RCC 7860 (cell line): ENCODE measurements at places on chromosomes 5 and 9.
A peak's percentile ranks its signal among the peaks of the same experiment; 100 is the strongest.

DNA sequence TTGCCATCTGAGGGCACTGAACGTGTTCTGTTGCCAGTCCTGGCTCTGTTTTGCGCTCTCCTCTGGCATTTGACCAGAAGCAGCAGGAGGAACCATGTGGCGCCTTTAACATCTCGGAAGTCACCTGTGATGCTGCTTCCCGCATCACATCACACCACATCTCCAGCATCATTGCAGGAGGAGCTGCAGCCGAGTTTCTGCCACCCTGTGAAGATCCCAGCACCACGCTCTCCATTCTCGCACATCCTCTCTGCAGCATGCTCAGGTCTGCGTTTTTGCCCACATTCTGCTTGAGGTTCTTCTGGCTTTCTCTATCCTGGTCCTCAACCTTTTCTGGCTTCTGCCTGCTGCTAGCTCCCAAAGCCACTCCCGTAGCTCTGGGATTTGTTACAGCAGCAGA is 11.0 kb upstream of the IRX4 start:
- DNase-seq = no peak

DNA sequence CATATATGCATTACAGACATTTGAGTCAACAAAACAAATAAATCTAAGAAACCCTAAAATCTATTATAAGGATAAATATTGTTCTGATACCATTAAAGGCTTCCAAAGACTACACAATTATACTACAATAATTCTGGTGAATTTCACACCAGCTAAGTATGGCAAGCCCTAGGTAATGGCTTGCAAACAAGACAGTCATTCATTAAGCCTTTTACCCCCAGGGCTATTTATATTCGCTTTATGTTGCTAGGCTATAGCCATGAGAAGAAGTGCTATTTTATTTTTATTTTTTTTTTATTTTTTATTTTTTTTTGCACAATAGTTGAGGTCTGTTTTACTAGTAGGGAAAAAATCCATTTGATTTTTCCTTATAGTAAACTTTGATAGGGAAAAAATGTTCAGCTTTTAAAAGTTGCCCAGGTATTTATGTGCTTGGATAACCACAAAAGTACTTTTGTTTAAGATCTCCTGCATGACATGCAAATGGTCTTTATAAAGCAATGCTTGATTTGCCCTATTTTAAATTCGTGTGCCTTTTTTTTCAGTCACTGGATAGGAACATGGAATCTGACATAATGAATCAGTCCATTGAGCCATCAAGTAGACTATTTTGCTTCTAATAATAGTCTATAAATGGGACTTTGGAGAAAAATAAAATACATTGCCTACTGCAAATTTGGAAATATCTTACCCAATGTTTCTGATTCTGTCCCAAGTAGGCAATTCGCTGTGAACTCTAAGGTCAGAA is 946.3 kb upstream of the COX7C start:
- no peak for DNase-seq

- DNase-seq = no peak
Measured at GRCh38 chr5:122773619-122774018, 1.3 kb upstream of the SNX2 start.

DNA sequence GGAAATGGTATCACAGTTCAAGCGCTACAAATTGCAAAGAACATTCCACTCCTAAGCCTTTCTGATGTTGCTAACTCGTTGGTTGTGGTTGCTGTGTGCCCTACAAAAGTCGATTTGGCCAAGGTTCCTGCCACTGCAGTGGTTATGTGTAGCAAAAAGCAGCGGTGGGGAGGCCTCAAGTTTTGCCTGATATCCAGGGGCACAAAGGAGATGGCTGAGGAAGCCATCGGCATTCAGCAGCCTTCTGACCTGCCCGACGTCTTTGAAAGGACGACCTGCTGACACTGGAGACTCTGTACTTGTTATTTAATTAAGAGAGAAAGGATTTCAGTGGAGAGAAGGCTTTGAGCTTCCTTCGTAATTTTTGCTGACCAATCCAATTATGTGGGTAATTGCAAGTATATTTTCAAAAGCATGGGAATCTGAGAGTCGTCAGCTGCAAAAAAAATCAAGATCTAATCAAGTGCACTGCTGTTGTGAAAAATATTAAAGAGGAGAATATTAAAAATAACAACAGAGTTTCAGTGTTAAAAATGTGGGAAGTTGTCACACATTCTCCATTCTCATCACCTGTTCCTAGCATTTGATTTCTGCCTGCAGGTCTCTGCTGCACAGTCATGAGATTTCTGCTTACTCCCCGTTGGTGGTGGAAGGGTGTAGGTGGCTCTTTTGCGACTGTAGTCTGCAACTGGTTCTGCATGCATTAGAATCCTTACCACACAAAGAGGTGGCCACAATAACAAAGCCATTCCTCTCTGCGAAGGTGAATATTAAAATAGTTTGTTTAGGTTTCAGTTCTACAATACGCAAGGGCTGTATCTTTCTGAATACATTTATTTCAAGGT is 319.2 kb downstream of the IRX2 start:
- DNase-seq = no peak

DNA sequence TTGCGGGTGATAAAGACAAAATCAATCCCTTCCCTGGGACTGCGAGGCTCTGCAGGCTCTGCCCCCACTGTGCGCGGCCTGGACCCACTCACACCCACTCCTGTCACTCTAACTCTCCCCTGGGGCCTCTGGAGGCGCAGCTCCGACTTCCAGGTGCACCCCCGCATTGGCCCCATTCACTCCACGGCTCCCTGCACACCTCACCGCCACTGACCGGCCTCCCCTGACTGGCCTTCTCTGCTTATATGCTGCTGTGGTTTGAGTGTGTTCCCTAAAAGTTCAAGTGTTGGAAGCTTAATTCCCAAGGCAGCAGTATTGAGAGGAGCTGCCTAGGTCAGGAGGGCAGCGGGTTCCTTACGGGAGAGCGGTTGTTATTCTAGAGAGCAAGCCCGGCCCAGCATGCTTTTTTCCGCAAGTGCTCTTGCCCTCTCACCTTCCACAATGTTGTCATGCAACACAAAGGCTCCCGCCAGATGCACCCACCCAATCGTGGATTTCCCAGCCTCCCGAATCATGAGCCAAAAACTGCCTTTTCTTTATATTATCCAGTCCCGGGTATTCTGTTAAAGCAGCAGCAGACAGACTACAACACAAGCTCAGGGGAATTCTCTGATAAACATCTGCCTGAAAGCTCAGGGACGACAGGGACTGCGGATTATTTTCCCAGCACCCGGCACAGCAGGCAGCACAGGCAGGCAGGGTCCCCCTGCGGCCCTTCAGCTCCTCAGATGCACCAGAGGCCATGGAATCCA is 73.5 kb upstream of the LRRTM2 start:
- DNase-seq = no peak

DNA sequence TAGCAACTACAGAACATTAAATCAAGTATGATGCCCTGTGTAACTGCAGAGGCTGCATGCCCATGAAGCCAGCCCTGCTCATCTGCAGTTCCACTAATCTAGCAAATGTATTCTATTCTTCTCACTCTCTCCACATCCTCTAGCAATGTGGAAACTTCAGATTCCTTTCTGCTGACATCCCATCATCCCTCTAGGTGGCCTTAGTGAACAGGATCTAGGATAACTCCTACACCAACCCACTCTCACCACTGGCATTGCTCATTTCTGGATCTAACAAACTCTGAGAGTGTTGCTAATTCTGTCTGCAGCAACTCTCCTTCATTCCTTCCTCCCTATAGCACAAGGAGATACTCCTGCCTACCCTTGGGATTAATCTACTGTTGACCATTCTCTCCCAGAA is 80.8 kb downstream of the FAM81B start:
- DNase-seq = no peak

DNA sequence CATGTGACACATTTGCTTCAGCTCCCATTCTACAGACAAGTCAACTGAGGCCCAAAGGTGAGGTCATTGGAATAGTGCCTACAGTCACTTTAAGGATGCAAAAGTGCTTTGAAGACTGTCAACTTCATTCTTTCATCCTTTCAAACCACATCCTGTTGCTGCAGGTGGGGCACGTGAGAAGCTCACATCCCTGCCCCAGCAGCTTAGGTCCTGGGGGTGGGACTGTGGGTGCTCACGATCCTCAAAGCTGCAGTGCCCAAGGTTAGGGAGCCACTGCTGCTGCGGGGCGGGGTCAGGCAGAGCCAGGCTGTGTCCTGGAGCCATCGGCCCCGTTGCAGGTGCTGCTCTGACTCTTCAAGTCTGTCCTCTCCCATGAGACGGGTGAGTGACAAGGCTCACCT is 57.9 kb upstream of the IER5L start:
- no peak for DNase-seq

DNA sequence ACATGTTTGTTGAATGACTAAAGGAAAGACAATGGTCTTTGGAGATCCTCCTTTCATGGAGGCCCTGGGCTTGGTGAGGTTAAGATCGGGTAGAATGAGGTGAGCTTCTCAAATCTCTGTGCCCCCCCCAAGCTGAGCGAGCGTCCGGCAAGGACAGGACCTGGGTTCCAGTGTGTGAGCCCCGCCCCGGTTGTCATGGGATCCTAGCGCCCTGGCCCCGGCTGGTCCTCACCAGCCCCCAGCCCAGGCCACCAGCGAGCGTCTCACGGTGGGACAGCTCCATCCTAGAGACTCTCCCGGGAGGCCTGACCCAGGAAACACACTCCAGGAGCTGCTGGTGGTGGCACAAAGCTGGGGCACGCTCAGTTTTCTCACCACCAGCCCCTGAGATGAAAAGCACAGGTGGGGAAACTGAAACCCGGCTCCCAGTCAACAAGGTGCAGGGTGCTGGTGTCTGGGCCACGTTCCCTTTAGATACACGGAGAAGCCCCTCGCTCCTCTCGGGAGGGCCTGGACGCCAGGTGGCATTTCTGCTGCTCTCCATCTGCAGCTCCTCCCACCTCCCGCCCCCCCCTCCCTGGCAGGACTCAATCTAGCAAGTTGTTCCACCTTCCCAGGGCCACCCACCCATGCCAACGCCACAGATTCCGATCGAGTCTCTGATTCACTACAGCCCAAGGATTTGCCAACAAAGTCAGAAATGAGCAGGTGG is 131.3 kb upstream of the PPP1R26 start:
- no peak for DNase-seq

- no peak for DNase-seq
Measured at GRCh38 chr9:98280574-98280973, 25.1 kb upstream of the TBC1D2 start.

GRCh38 chr5:146254223-146254622 is 50.8 kb downstream of the RBM27 start:
- DNase-seq = no peak

- peak; percentile 40 for DNase-seq
Measured at GRCh38 chr9:33737811-33738606, 57.4 kb upstream of the PRSS3 start.

DNA sequence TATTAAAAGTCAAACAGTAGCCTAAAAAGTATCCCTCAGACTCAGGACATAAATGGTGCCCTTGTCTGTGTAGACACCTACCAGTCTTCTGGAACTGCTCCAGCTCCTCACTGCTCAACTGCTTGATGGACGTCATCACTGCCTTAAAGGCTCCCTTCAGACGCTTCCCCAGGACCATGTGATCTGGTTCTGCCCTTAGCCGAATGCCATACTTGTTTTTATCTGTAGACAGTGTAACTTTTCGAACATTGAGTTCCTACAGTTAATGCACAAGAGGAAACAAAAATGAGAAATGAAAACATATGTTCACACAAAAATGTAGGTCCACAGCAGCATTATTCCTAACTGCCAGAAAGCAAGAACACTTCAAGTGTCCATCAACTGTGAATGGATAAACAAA is 46.2 kb downstream of the IARS1 start:
- peak; percentile 50 for DNase-seq

- no peak for DNase-seq
Measured at GRCh38 chr5:131221888-131222287, 42.0 kb upstream of the CDC42SE2 start.

GRCh38 chr5:81254886-81255559 is 21.9 kb downstream of the CKMT2 start:
- no peak for DNase-seq

GRCh38 chr5:74017786-74018211 is 391.8 kb downstream of the ARHGEF28 start:
- DNase-seq = peak; percentile 45
